A549 treated with Mapracorat at 1 μM for 4 hours (cell line): ENCODE measurements at places on chromosomes 7 and 10. TPM values are rescaled to one million over a fixed set of nuclear protein-coding genes. Genes with fewer than 3 reads are reported as not detected.

The MARVELD1 gene
- 43.9 to 51.9 TPM (median 51.6 TPM) in 5 replicates for total RNA-seq

The LYZL1 gene
- total RNA-seq, result not detected in 5 replicates

The MET gene
- total RNA-seq, result 60.7 to 85.2 TPM (median 75.3 TPM) in 5 replicates

The ZP3 gene
- 17.8 to 21.0 TPM (median 20.2 TPM) in 5 replicates for total RNA-seq

The BICC1 gene
- total RNA-seq, result 16.5 to 19.6 TPM (median 18.9 TPM) in 5 replicates

The RBM28 gene
- 49.9 to 57.3 TPM (median 55.4 TPM) in 5 replicates for total RNA-seq

The RPA3 gene
- total RNA-seq, result 85.3 to 104 TPM (median 100 TPM) in 5 replicates

The LIPF gene
- not detected in 5 replicates for total RNA-seq

The SPDYE9 gene
- not detected in 5 replicates for total RNA-seq

The RNF148 gene
- total RNA-seq, result not detected in 5 replicates

The SHLD2 gene
- total RNA-seq, result 22.9 to 26.7 TPM (median 25.3 TPM) in 5 replicates

The STOX1 gene
- 0.33 to 0.86 TPM (median 0.60 TPM) in 5 replicates for total RNA-seq

The NYAP1 gene
- total RNA-seq, result 2.7 to 6.3 TPM (median 4.1 TPM) in 5 replicates

The PPP1R3A gene
- not detected in 5 replicates for total RNA-seq

The PRR15 gene
- 3.7 to 4.1 TPM (median 3.8 TPM) in 5 replicates for total RNA-seq

The KCNIP2 gene
- total RNA-seq, result 0.32 to 1.5 TPM (median 0.63 TPM) in 5 replicates

The ANKRD16 gene
- total RNA-seq, result 9.2 to 11.8 TPM (median 11.1 TPM) in 5 replicates

The ADIRF gene
- not detected in 5 replicates for total RNA-seq

The PDLIM1 gene
- total RNA-seq, result 200 to 216 TPM (median 210 TPM) in 5 replicates

The JAZF1 gene
- 4.3 to 6.9 TPM (median 6.2 TPM) in 5 replicates for total RNA-seq

The NKX2-3 gene
- total RNA-seq, result 0.06 to 0.11 TPM (median 0.08 TPM) in 3 of 5 replicates, not detected in the others

The LRRC4 gene
- total RNA-seq, result not detected in 5 replicates
